ENCODE measurements at places on chromosomes 3 and 15.

DNA sequence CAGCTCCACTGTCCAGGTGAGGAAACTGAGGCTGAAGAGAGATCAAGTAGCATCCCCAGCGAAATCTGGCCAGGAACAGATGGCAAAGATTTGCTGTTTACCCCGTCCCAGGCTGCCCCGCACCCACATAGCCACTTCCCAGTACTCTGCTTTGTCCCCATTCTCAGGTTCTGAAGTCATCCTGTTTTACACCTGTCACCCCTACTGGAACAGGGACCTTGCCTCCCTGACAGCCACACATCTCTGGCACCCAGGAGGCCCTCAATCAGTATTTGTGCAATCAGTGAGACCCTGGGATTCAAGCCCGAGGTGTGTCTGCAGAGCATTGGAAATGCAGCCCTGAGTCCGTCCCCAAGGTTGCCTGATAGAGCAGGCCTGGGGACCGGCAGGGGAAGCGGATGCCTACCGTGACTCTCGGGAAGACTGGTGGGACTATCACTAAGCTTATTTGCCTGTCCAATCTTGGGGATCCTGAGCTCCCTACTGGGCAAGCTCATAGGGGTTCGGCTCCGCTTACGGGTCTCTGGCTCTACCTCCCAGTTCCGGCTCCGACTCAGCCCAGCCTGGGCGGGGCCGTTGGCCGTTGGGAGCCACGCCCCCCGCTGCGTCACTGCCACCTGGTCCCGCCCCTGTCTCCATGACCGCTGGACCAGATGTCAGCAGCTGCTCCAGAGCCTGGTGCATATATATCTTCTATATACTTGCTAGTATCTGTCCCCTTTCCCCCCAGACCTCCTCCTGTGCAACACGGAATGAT, 17.5 kb upstream of the FANCD2 start:
- DNase-seq = peak; percentile 65

GRCh38 chr3:4532535-4533112, 39.5 kb downstream of the ITPR1 start:
- DNase-seq = no peak

GRCh38 chr15:58632789-58633188, 116.7 kb downstream of the ADAM10 start:
- no peak for DNase-seq

DNA sequence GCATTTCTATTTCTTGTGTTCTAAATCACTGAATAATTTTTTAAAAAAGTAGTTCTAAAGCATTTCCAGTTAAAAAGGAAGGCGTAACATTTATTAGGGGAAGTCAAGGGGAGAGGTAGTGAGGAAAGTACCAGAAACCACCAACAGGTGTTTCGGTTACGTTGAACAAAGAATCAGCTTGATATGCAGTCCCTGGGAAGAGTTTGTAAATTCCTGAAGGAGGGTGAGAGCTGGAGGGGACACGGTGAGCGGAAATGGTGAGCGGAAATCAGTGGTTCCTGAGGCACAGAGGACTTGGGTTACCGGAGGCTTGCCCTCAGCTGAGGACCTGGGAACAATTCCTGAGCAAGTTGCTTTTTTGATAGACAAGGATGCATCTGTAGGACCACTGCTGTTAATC, 17.8 kb downstream of the MAP2K1 start:
- no peak for DNase-seq

DNA sequence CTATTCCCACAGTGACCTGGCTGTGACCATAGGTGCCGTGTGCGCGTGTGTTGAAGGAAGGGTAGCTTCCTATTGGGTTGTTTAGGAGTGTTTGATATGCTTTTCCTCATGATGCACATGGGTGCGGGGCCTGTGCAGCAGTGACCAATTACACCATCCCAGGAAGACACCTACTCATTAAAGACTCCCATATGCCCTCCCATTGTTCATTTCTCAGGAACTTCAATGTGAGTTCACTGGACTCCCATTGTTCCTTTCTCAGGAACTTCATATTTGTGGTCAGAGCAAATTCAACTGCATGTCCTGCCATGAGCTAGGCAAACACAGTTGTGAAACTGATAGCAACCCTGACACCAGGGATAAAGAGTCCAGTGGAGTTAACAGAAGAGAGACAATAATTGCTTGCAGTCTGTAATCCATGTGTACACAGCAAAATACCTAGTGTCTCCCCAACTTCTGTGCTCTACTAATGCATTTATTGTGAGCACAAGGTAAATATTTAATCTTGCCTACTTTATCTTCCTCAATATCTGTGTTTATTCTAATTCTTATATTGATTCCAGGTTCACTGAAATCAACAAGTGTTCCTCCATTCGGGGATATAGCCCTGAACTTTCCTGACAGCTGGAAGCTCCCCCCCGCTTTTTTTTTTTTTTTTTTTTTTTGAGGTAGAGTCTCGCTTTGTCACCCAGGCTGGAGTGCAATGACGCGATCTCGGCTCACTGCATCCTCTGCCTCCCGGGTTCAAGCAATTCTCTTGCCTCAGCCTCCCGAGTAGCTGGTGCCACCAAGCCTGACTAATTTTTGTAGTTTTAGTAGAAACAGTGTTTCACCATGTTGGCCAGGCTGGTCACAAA, 57.5 kb upstream of the GCNT3 start:
- no peak for DNase-seq

Measured in stimulated activated CD4-positive, alpha-beta T cell treated with anti-CD3 and anti-CD28 coated beads, Interleukin-15, amount 100 ng/mL, for 48 hours (primary cell).